ENCODE measurements at places on chromosomes 3 and 15.

- DNase-seq = no peak
Observed at GRCh38 chr3:14142567-14143270, 17.9 kb downstream of the TMEM43 start.

GRCh38 chr3:167437428-167438139 is 36.3 kb downstream of the SERPINI2 start:
- no peak for DNase-seq

DNA sequence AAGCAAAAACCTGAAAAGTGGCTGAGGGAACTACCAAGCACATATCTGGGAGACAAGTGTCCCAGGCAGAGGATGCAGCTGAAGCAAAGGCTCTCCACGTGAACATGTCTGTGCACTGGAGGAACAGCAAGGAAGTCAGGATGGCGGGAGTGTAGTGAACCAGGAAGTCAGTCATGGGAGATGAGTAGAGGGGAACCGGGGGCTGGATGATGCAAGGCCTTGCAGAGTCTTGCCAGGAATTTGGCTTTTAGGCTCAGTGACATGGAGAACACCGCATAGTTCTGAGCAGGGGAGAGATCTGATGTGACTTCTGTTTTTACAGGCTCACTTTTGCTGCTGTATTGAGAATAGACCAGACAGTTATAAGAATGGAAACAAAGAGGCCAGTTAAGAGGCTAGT is 19.0 kb downstream of the C2CD4A start:
- no peak for DNase-seq

DNA sequence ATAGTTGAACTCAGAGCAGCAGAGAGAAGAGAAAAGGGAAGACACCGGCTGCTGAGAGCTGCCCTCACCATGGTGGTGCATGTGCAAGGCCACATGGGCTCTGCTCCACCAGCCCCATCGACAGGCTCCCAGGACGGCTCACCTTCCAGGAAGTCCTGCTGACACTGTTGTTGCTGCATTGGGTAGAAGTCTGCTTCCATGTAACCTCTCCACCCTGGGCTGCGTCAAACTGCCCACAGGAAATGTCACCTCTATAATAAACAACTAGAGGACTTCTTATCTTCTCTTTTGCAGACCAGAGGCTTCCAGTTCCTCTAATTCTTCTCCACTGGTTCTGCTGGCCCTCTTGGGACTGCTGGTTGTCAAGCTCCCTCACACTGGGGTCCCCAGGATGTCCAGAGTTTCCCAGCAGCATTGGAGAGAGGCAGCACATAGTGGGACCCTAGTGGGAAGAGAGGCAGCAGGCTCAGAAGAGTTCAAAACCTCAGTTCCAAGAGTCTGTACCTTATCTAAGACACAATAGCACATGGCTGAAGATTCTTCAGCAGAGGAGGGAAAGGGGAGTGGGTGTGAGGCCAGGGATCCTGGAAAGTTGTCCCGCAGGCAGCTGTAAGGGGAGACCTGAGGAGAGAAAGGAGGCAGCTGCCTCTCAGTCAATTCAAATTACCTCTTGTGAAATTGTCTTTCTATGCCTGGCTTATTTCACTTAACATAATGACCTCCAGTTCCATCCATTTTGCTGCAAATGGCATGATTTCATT is 5.8 kb upstream of the CCR3 start:
- DNase-seq = no peak

DNA sequence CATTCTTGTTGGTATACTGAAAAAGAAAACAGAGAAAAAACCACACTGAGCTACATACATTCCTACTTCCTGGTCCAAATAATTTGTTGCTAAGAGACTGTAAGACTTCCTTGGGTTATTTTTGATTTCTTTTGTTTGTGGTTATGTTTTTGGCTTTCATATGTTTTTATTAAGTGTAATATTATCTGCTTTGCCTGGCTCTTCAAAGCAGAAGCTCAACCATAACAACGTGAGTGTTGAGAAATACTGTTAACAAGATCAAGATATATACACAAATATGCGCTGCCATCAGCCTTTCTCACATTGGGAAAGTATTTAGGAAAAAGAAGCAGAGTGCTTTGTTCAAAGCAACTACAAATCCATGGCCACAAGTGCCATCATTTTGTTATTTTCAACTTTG is 556.2 kb upstream of the CBLB start:
- no peak for DNase-seq

Data from stimulated activated CD4-positive, alpha-beta T cell treated with anti-CD3 and anti-CD28 coated beads, Interleukin-2, amount 100 ng/mL, for 48 hours (primary cell).